Muscle of leg (tissue), 16 donors: ENCODE measurements at places on chromosomes 12 and 14.

DNA sequence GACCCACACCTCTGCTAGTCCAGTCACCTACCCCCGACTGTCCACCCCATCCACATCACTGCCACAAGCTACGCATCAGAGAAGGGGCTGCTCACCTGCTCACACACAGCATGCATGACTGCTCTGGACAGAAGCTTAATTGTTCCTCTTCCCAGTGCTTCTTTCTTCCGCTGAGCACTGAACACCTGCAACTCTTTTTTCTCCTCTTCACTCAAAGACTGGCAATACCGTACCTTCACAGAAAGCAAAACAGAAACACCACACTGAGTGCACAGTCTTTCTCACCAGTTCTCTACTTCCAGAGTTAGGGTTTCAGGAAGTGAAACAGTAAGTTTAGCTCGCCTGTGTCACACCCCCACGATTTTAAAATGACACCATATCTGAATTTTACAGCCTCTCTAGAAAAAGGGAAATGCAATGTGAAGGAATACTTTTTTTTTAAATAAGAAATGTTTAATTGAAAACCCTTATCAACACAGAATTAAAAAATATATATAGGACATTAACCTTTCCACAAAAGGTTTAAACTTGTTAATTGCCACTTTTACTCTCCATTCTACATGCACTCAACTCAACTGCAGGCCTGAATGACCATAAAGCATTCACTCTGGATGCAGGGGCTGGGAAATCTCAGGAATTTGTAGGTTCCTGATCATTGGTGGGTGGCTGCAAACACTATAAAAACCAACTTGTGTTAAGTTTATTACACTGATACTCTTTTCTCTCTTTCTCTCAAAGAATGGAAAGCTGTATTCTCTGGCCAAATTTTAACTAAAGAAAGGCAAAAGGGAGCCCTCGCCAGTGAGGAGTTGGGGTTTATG lies 120.0 kb downstream of the PRICKLE1 start:
- DNase-seq: peak; percentile 39

GRCh38 chr12:115755061-115755724 lies 522.3 kb downstream of the MED13L start:
- no peak for DNase-seq

DNA sequence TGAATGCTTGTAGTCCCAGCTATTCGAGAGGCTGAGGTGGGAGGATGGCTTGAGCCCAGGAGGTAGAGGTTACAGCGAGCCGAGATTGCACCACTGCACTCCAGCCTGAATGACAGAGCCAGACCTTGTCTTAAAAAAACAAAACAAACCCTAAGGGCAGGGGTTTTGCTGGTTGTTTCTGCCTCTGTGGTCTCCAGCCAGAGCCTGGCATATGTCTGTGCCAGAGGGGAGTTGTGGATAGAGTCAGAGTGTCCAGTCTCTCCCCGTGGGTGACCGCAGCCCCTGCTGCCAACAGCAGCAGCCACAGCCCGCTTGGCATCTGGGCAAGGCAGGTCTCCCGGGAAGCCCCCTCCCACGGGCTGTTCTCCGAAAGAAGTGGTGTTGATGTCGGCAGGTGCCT lies 37.6 kb downstream of the MVK start:
- DNase-seq: no peak

DNA sequence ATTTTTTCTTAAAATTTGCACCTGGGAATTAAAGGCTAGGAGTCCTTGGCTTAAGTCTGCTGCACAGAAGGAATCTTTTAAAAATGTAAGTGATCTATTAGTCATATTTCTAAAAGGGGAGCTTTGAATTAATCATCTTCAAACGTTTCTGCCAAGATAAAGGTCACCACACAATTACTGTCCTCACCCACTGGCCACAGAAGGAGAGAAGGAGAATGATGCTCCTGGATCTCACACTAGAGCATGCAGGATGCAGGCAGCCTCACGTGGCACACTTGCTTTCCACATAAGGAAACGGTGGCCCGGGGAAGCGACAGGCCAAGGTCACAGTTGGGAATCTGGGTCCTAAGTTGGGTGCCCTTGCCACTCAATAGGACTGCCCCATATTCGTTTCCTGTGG lies 16.9 kb downstream of the PLEKHG7 start:
- DNase-seq: no peak

DNA sequence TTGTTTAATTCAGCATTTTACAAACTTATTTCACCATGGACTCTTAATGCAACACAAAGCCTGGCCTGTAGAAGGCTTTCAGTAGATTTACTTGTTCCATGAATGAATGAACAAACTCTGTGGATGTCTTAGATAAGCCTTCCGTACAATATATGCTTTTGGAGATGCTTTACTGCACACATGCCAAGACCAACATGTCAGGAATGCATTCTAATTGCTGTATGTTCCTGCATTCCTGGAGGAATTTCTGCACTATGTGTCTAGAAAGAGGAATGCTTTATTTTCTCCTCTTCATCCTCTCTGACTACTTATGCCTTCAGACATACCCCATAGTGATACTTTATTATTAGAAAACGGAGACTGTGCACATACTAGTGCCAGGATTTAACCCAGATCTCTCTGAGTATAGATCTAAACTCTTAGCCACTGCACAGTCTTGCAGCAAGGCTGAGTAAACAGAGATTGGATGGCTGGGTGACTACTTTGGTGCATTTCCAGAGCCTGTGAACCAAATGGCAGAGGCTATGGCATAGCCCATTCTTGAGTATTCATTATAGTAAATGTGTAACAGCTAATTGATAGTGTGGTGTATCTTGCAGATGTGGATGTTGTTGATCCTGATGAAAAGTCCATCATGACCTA lies 108.2 kb downstream of the SYNE2 start:
- DNase-seq: no peak

- no peak for DNase-seq
These were observed 176.6 kb downstream of the TTC7B start for GRCh38 chr14:90639641-90640040.

DNA sequence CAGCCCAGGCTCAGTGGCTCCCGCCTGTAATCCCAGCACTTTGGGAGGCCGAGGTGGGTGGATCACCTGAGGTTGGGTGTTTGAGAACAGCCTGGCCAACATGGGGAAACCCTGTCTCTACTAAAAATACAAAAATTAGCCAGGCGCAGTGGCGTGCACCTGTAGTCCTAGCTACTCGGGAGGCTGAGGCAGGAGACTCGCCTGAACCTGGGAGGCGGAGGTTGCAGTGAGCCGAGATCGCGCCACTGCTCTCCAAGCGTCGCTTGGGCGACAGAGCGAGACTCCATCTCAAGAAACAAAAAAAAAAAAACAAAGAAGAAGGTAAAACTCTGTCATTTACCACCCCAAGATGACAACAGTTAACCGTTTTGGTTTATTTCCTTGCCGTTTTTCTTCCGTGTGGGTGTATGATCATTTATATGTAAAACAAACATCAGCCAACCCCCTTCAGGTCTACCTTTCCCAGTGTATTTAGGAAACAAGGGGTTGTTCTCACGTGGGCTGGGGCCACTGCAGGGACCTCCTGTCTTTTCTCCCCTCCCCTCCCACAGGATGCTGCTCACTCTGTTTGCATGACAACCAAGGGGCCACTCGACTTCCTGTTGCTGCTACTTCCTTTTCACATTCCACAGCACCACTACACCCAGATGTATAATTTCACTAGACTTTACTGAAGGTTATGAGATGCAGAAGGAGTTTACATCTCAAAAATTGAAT lies 13.6 kb downstream of the TTC9 start:
- DNase-seq: no peak

DNA sequence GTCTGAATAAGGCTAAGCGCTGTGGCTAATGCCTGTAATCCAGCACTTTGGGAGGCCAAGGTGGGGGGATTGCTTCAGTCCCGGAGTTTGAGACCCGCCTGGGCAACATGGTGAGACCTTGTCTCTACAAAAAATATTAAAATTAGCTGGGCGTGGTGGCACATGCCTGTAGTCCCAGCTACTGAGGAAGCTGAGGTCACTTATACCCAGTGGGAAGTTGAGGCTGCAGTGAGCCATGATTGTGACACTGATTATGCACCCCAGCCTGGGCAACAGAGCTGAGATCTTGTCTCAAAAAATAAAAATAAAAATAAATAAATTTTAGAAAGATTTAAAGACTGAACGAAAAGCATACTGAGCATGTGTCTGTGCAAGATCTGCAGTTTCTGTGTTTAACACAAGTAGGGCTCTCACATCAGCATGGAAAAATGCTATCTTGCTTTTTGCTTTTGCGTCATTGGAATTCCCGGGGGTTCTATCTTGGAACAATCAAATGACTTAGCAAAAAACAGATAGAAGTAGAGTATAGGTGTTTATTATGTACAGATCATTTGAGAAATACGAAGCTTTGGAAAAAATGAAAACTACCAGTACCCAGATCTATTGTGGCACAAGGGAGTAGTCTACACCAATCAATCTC lies 161.9 kb downstream of the CAPZA3 start:
- peak; percentile 56 for DNase-seq

DNA sequence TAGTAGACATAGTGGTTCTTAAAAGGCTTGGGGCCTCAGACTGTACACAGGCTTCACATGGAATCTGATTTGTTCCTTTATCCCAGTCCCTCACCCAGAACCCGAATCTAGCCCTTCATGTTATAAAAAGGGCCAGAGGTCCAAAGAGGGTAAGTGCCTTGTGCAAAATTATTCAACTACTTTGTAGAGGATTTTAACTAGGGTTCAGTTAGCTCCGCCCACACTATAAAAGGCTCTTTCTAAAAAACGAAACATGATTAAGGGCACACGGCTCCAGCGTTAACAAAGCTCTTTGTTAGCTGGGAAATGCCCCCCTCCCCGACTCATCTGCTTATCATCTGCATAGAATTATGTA lies 3.2 kb upstream of the SOCS2 start:
- no peak for DNase-seq

DNA sequence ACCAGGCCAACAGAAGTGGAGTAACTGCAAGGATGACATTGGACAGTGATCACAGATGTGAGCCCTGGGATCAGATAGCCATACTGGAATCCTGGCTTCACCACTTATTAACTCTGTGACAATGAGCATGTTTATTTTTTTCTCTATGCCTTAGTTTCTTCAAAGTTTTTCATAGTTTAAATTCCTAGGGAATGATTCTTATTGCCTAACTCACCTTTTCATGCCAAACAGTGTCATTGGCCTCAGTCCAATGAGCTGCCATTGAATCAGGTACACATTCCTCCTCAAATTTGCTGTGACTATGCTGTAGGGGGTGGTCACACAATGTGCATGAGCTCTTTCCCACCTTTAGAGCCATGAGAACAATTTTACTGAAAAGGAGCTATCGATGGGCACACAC lies 342.3 kb downstream of the SYT1 start:
- DNase-seq: no peak

DNA sequence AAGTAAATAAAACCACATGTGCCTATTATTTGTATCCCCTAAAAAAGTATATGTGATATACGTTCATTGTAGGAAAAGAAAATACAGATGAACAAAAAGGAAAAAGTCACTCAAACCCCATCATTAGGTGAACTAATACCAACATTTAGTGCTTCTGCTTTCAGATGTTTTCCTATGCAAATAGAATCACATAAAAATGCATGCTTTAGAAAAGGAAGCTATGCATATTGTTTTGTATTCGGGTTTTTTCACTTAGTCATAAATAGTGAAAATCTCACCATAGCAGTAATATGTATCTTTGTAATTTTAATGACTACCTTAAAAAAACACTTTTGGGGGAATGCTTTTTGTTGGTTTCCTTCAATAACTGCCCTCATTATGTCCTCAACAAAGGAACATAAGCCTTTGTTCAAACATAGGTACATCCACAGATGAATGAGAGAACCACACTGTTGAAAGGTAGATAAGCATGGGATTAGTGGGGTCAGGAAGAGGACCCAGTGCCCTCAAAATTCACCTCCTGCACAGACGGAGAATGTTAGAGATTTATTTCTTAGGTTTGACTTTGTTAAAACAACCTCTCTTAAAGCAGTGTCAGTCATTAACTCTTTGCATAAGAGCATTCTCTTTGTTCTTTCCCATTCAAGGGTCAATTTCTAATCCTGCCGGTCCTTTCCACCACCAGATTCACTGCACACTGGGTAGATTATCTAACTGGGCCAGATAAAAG lies 6.5 kb downstream of the AMDHD1 start:
- no peak for DNase-seq

DNA sequence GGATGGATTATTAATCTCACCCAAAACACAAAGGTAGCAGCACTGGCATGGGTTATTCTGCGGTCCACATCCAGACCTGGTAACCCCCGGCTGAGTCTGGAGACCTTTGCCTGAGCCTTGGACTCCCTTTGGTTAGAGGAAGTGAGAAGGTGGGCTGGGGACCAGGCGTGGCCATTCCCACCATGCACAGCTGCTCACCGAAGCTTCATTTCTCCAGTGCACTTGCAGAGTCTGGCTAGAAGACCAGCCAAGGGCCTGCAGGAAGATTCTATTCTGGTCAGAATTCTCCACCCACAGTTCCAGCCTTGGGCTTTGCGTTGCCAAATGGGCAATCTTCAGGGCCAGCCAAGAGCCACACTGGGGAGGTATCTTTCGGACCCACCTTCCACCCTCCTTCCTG lies 73.0 kb downstream of the LGMN start:
- no peak for DNase-seq

- DNase-seq: no peak
These were observed 29.1 kb upstream of the GCH1 start for GRCh38 chr14:54931598-54932340.

GRCh38 chr14:37051153-37051552 lies 121.3 kb downstream of the SLC25A21 start:
- no peak for DNase-seq

- DNase-seq: no peak
These were observed 6.0 kb downstream of the SDS start for GRCh38 chr12:113397497-113398197.

DNA sequence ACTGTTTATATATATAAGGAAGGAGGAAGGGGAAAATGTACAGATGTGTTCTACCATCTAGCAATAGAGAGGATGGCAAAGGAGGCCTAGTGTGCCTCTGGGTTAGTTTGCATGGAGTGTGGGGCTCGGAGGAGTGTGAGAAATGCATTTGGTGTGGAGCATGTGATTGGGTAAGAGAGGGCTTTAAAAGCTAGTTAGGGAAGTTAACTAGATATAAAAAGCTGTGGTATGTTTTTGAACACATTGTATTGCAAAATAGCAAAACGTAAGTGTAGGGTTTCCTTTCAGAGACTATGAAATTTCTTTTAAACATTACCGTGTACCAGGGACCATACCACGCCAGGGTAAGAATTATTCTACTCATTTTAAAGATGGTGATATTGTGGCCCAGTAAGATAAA lies 53.3 kb upstream of the STXBP6 start:
- DNase-seq: no peak
